ENCODE measurements at places on chromosomes 2 and 18.

DNA sequence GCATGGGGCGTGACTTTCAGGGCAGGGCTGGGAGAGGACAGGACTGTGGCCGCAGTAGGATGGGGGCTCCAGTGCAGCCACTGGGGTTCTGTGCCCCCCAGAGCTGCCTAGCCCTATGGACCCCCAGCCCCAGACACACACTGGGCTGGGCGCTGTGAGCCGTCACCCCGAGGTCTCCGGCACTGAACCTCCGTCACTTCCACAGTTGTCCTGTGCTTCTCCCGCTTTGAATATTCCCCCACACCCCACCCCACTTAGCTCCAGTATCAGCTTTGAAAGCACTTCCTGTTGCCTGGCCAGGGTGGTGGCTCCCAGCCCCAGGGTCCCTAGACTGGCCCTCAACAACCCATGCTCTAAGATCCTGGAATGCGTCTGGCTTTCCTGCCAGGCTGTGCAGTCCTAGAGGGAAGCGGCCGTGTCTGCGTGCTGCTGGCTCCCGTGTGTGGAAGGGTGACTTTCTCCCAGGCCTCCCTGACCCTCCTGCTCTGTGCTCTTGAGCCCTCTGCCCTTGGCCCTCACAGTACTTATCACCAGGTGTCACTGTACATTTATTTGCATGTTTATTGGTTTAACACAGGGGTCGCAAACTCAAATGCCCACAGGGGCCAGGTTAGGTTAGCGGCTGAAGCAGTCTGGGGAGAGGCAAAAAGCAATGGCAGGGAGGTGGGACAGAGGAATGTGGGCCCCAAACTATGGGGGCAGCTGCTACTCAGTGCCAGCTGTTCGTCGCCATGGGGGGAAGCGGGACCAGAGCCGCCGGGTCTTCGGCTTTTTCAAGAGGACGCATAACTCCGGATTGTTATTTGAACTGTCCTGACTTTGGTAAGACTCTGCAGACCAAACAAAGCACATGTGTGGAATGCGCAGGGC lies 9.9 kb downstream of the OBSL1 start:
- DNase-seq = no peak

DNA sequence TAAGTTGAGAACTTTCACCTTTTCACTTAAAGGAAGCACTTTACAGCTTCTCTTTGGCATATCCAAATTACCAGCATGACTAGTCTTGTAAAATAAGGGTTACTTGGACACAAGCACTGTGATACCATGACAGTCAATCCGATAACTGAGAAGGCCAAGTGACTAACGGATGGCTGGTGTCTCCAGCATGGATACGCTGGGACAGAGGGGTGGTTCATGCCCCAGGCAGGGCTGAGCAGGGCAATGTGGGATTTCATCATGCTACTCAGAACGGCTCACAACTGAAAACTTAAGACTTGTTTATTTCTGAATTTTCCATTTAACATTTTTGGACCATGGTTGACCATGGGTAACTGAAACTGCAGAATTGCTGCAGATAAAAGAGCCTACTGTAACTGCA lies 43.1 kb upstream of the GPR155 start:
- no peak for DNase-seq

- DNase-seq = no peak
These were observed 71.5 kb downstream of the BABAM2 start for GRCh38 chr2:27962006-27962405.

GRCh38 chr2:71596011-71596410 lies 142.7 kb downstream of the DYSF start:
- DNase-seq = peak; percentile 99

GRCh38 chr2:229922449-229923386 lies at the start of gene FBXO36:
Gene FBXO36, plus strand, starts transcription at chr2:229922503. Its CDS starts 11 bp downstream, at chr2:229922514.
- no peak for DNase-seq

DNA sequence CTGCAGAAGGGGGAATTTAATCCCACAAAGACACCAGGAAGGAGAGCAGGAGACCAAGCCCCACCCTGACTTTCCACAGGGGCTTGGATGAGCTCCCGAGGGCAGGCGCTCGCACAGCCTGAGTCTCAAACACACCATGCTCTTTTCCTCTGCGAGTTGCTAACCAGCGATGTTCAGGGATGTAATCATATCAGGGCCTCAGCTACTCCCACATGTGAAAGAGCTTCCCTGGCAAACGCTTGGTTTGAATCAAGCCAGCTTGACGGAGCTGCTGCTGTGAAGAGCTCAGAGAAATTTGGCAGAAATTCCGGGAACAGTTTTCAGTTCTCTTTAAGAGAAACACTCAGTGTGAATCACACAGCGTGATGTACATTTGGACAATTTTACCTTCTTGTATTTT lies 385.8 kb downstream of the GALR1 start:
- DNase-seq = peak; percentile 17

GRCh38 chr2:17877811-17878280 lies 621 bp upstream of the KCNS3 start:
- no peak for DNase-seq

DNA sequence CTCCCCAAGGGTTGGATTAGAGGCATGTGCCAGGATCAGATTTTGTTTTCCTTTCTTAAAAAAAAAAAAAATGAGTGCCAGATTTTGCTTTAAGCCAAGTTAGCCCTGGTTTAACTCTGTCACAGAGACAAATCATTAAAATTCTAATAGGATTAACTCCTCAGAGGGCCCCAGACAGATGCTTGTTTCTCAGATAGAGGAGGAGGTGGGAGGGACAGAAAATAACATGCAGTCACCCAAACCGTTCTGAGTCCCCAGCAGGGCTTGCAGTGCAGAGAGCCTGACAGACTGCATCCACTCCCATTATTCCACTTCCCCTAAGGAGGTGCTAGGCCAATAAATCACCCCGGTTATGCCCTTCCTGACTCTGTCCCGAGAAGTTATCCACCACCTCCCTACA lies 6.3 kb upstream of the PROKR1 start:
- no peak for DNase-seq

- DNase-seq = no peak
These were observed at the start of gene DCDC2C for GRCh38 chr2:3703236-3703756. Gene DCDC2C, plus strand, starts transcription at chr2:3703575. Its CDS starts 177 bp downstream, at chr2:3703752.

DNA sequence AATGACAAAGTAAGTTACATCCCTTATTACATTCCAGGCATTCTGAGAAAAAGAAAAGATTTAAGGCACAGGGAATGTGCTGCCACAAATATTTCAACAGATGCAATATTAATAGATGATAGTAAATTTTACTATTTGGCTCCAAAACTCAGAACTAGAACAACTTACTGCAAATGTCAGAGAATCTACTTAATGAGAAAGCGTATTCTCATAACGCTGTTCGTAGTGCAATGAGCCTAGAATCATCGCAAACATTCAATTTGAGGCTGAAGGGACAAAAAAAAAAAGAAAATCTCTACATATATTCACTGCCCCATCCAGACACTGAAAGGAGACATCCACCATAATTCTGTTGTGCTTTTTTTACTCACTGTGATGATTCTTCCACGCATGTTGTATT lies 272.1 kb upstream of the DOK6 start:
- no peak for DNase-seq

DNA sequence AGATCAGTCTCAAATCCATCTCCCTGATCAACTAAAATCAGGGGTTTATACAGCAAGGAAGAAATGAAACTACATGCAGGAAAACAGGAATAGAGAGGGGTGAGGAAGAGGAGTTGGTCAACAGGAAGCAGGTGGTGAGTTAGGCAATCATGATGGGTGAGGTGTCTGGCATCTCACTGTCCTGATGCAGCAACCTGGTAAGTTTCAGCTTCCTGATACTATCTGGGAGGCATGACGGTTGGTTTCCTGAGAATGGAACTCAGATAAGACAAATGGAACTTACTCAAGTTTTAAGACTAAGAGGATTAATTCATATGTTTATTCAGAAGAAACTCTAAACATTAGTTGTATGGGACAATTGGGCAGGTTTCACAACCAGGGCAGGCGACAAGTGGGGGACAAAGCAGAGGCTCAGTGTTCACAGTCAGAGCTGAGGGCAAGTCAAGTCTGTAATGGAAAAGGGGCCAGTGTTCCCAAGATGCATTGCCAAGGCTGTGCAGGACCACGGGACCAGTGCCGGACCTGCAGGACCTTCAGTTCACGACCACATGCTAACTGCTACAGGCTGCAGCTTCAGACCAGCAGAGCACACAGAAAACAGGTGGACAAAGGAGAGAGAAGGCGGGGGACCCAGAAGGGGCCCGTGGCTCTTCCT lies 17.7 kb upstream of the GALM start:
- no peak for DNase-seq

DNA sequence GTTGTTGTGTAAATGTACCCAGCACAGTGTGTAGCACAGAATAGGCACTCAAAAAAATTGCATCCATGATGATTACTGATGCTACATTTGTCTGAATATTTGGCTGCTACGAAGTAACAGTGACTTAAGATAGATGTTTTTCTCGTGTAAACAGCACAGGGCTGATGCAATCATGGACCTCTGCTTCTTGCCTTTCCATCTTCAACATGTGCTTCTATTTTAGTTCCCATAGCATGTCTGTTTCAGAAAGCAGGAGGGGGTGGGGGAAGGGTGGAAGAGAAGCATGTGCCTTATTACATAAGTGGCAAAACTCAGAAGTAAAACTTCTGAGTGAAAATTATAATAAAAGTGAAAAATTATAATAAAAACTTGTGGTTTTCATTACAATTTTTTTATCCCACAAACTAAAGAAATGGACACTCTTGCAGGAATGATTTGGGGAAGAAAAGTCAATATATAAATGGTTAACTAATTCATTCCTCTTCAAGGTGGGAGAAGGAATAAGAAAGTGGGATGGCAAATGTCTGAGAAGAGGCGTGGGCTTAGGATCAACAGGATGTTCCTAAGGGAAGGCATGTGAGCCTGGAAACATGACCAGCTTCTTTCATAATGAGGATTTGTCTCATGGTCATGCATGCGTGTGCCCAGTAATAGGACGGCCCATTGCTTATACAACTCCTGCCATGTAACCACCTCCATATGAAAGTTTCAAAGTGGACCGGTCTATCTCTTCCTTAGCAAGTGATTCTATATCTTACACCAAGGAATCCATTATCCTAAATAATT lies 27.2 kb downstream of the CCBE1 start:
- DNase-seq = no peak

DNA sequence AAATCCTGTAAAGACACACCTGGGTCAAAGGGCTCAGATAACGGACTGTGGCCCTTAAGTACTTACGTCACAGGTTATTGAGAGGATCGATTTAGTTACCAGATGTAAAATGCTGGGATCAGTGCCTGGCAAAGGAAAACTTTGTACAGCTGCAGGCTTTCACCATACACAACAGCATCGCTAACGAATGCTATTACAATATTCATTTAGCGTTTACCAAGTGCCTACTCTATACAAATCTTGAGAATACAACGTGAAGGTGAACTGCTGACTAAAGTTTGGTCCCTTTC lies 619 bp upstream of the MSH6 start:
- DNase-seq = no peak

- no peak for DNase-seq
These were observed 22.1 kb downstream of the HTR2B start for GRCh38 chr2:231102772-231103171.

DNA sequence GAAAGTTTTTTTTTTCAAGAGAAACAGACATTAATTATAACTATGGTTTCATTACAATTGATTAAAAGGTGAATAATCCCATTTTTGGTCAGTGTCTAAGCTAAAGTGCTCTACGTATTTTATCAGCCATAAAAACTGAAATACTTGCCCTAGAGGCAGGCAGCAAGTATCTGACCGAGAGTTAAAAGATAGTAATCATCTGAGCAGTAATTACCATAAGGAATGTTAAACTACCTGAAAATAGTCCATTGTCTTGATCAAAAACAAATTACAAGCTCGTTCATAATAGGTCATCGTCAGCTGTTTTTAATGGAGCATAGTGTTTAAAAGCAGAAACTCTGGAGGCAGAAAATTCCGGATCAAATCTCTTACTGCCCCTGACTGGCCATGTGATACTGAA lies 105.7 kb upstream of the ZEB2 start:
- DNase-seq = peak; percentile 19

GRCh38 chr18:79937103-79937860 lies 14.2 kb downstream of the SLC66A2 start:
- DNase-seq = no peak
